NCI-H1930 (cell line): ENCODE measurements at places on chromosomes 6 and 20.

DNA sequence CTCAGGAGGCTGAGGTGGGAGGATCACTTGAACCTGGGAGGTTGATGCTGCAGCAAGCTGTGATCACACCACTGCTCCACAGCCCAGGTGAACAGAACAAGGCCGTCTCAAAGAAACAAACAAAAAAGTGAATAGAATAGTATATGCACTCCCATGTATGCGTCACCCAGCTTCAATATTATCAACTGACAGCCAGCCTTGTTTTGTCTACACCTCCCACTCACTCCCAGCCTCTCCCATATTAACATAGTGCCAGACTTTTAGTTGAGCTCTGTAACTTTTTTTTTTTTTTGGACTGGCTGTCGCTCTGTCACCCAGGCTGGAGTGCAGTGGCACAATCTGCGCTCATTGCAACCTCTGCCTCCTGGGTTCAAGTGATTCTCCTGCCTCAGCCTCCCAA is 18.1 kb upstream of the ILRUN start:
- DNase-seq: no peak

DNA sequence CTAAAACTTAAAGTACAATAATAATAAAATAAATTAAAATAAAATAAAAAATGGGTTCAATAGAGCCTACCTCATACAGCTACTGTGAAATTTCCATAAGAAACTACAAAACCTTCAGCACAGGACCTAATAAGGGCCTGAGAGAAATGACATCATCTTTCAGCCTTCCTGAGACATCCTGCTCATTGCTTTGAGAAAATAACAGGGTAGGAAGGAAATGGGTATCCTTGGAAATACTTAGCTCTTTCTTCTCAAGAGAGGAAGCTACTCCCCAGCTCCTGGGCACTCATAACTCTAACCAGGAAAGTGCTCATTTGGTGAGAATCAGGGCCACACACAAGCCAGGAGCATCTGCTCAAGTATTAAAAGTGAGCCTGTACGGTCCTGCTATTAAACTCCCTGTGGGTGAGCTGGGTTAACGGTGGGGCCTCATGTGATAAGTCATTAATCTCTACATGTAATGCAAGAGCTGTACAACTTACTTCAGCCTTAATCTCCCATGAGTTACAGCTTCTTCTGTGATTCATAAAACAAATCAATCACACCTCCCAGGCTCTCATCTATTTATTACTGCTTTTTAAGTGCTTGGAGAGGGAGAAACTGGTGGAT is 141.4 kb downstream of the MAFB start:
- DNase-seq: no peak

DNA sequence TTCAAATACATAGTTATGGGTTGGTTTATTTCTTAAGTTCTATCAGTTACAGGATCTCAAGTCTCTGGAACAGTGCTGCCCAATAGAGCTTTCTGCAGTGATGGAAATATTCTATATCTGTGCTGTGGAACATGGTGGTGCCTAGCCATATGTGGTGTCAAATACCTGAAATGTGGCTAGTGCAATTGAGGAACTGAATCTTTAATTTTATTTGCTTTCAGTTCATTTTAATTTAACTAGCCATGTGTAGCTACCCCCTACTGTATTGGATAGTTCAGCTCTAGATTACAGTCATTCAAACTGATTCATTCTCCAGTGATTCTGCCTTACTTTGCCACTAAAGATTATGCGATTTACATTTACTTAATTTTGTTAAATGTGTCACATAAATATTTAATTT is 503.2 kb downstream of the CDKAL1 start:
- DNase-seq: no peak

DNA sequence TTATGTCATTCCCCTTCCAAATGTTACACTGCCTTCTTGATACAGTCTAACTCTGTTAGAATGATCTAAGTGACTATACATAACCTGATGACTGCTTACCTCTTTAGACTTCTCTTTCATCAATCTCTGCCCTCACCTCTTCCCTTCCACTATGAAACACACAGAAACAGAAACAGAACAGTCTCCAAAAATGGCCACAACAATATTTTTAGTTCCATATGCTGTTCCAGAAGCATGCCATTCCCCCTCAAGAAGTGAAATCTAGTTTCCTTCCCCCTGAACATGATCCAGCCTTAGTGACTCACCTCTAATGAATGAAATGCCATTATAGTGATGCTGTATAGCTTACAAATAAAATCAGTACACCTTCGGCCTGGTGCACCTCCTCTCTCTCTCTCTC is 229.3 kb upstream of the TENT5A start:
- DNase-seq: no peak

GRCh38 chr20:25223179-25223661 is 24.7 kb upstream of the PYGB start:
- no peak for DNase-seq

GRCh38 chr6:82006027-82006738 is 241.4 kb downstream of the IBTK start:
- no peak for DNase-seq

GRCh38 chr6:135163440-135163738 is 17.7 kb upstream of the MYB start:
- no peak for DNase-seq

DNA sequence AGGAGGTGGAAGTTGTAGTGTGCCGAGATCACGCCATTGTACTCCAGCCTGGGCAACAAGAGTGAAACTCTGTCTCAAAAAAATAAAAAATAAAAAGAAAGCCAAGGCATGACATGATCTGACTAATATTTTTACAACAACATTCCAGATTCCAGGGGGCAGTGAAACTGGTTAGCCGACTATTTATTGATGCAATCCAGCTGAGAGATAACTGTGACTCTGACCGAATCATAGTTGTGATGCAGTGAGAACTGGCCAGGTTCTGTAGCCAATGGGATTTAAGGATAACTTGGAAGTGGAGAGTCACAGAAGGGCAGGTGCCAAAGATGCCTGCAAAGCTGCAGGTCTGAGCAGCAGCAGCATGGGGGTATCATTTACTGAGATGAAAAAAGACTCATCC is 82.9 kb upstream of the TSHZ2 start:
- no peak for DNase-seq

GRCh38 chr20:3464166-3464565 is 6.7 kb upstream of the ATRN start:
- DNase-seq: no peak
